Neural crest cell (in vitro differentiated cells): ENCODE measurements at places on chromosomes 3 and 15.

DNA sequence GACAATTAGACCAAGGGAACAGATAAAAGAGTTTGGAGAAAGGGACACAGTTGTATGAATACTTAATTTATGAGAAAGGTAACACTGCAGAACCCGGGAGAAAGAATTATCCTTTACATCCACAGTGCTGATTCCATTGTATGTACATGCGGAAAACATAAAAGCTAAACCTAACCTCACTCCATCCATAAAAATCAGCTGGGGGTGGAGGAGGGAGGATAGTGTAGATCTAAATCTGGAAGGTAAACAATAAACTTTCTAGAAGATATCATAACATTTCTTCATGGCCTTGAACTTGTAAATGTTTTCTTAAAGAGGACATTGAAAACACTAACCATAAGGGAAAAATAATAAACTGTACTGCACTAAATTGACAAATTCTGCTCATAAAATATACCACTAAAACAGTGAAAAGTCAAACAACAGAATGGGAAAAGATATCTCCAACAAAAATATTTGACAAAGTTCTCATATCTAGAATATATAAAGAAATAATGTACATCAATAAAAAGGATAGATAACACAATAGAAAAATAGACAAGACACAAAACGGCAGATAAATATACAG, 220.5 kb downstream of the DPH6 start:
- no peak for DNase-seq

DNA sequence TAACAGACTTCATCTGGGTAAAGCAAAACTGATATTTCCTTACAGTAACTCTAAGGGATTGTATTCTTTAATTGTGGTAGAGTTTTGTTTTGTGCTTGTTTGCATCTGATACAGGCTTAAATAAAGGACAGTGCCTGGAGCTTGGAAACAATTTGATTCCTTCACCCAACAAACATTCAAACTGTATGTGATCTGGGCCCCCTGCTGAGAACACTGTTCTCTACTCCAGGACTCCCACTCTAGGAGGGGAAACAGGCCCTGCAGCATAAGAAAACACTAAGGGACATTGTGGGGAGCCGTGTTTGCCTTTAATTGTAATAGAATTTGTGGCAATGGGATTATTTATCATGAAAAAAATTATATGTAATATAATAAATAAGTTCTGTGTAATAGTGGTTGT, 56.9 kb downstream of the CTDSPL start:
- no peak for DNase-seq

DNA sequence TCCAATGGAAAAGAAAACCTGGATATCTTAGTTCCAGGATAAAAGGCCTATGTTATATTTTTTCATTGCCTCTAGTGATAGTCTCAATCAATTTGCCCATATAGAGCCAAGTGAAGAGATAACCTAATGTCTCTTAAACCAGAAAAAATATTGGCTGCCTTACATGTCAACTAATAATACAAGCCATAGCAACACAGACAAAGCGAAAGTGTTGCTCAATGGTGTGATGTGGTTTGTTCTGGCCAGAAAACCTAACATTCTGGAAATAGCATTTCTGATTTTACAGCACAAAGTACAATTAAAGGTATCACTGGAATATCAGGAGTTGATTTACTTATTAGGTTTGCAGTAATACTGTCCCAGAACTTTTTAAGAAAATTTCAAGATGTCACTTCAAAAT, 101.5 kb downstream of the ATP8B4 start:
- no peak for DNase-seq

- no peak for DNase-seq
Measured at GRCh38 chr3:76841747-76842146, 198.2 kb upstream of the ROBO2 start.

- DNase-seq, result no peak
Measured at GRCh38 chr3:126983276-126983652, 349 bp downstream of the PLXNA1 start.

GRCh38 chr15:89781891-89782618, 5.9 kb downstream of the MESP2 start:
- no peak for DNase-seq

GRCh38 chr3:129366312-129366831, 62.1 kb downstream of the EFCAB12 start:
- no peak for DNase-seq

DNA sequence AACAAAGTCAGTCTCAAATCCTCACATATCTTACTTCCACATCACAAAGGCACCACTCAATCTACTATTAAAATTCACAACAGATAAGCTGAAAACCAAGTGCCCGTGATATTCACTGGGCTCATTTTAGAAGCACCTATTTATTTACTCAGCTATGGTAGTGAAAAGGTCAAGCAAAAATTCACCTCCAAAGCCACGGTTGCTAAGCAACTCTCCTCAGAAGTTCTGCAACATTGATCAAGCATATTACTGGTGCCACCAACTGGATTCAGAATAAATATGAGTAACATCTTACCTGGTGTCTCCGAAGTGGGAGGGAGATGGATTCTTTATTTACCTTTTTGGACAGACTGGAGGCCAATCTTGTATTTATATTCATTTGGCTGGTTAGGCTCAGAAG, 714.8 kb downstream of the FHIT start:
- no peak for DNase-seq

GRCh38 chr15:64536244-64536836, 76.0 kb downstream of the ZNF609 start:
- no peak for DNase-seq

DNA sequence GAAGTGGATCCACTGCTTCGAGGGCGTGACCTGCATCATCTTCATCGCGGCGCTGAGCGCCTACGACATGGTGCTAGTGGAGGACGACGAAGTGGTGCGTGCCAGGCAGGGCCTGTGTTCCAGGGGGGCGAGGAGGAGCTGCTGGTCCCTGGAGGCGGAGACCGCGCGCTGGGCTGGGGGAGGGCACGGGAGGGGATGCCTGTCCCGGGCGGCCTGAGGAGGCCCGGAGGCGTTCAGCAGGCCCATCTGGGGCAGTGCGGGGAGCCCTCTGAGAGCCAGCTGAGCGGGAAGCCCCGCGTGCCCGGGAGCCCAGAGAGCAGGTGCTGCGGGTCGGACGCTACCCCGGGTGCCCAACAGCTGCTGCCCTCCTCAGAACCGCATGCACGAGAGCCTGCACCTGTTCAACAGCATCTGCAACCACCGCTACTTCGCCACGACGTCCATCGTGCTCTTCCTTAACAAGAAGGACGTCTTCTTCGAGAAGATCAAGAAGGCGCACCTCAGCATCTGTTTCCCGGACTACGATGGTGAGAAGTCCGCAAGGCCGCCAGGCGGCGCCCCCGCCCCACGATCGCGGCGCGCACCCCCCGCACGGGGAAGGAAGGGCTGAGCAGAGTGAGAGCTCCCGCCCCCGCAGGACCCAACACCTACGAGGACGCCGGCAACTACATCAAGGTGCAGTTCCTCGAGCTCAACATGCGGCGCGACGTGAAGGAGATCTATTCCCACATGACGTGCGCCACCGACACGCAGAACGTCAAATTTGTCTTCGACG, 2.9 kb downstream of the GNAT1 start:
- peak; percentile 53 for DNase-seq

GRCh38 chr3:171711461-171712170, 98.7 kb downstream of the PLD1 start:
- no peak for DNase-seq

DNA sequence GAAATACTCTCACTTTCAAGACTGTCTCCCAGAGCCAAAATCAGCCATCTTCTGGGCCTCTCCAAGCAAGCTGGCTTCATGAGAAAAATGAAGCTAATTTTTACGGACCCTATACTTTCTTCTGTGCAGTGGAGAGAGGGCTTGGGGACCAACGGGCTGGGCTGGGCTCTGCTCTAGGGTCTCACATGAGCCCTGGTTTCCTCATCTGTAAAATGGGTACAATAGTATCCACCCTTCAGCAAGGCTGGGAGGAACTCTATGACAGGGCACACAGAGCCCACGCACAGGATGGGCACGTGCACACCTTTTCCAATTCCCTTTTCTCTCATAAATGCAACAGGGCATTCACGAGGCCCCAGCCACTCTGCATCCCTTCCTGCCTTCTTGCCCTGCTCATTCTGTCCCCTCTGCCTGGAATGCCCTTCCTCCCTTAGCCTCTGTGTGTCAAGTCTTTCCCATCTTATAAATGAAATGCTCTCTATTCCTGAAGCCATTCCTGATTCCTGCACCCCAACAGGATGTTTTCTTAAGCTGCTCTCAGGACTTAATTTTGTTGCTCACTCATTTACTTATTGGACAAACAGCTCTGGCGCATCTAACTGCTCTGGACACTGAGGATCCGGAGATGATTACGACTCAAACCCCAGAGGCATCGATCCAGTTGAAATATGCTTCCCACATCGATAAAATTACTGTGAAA, 32.9 kb upstream of the SEC13 start:
- no peak for DNase-seq

DNA sequence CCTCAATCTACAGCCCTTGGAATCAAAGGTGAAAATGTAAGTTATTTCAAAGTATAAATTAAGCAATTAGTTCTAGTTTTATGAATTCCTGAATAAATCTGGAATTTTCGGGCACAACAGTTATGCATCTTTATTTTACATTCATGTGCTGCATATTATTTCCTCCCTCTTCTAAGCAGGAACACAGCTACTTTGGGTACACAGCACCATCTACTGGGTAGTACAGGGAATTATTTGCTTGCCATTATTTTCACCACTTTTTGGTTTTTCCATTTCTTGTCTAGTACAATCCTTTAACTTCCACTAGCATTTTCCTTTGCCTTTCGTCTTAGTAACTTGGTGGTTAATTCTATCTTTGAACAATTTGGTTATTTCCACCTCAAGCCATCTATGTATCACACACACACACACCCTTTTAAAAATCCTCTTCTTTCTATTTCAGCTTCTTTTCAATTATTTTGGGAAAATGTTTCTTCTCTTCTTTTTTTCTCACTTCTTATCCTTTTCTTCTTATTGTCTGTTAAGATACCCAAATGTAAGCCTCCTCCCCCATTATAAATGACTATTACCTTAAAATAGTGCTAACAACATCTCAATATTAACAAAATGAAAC, 451.0 kb downstream of the MFSD1 start:
- DNase-seq, result peak; percentile 8

DNA sequence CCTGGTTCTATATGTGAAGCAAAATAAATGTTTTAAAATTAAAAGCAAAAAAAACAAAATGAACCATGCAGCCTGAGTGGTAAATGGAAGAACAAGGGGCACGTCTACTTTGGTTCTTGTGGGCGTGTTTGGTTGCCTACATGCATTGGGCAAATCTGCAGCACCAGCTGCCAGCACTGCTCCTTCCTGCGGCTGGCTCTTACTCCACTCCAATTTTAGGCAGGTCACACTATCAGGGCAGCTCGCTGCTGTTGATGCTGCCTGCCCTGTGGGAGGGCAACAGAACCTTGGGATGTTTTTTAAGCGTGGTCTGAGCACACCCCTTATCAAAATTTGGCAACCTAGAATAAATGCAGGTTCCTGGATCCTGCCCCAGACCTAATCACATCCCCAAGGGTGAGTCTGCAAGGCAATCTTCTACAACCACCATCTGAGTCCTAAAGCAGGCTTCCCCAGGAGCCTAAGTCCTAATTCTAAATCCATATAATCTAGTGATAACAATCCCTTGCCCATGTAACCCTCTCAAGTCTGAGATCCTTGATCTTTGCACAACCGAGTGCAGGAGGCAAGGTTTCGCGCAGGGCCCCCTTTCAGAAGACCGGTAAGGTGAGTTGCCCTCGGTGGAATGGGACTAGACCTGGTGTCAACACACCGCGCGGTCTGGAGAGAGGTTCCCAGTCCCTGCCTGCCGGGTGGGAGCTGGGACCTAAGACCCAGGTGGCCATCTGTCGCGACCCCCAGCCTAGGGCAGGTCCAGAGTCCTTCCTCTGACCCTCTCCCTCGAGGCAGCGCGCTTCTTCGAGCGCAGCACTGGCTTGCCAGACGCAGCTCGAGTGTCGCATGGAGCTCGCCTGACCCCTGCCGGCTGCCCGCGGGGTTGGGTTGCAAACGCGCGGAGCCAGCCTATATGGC, 15.9 kb downstream of the IVD start:
- DNase-seq, result peak; percentile 79

DNA sequence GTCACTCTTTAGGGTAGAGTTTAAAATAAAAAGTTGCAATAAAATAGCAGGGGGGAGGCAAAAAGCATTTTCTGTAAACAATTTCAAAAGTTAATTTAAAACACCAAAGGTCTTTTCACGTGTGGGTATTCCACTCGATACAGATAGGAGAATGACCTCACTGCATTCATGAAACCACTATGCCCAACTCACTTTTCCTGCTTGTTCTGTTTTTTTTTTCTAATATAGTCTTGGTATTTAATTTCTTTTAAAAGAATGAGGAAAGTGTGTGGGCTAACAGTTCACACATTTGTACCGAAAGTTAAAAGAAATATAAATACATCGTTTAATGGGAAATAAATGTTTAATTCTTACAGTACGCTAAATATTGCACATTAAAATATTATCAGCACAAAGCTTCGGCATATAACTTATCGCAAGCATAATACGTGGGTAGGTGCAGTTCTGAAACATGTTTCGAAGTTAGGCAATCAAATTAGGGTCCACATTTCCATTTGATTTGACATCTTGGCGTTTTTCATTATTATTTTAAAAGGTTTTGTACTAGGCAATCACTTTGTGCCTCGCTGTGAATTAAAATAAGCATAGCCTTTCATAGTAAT, 41.4 kb downstream of the VGLL4 start:
- no peak for DNase-seq

DNA sequence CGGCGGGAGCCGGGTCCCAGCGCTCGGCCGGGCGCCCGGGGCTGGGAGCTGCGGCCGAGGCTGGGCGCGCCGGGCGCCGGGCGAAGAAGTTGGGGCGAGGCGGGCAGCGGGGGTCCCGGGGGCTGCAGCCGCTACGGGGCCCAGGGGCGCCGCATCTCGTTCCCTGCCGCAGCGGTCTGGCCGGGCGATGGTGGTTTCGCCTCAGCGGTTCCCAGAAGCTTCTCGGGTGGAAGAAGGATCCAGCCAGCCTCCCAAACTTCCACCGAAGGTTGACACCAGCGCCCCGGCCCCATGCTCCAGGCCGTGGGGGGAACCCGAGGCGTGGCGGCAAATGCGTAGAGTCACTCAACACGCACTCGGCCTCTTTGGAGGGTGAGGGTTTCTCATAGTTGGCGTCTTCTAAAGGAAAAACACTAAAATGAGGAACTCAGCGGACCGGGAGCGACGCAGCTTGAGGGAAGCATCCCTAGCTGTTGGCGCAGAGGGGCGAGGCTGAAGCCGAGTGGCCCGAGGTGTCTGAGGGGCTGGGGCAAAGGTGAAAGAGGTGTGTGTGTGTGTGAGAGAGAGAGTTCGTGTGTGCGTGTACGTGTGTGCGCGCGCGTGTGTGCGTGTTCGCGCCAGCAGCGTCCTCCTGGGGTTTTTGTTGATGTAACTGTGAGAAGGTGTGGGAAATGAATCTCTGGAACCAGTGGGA, 940 bp downstream of the BOC start:
- DNase-seq, result no peak

- no peak for DNase-seq
Measured at GRCh38 chr3:113878403-113878802, 39.8 kb downstream of the GRAMD1C start.
